ENCODE measurements at places on chromosomes 12 and 14.
A peak's percentile ranks its signal among the peaks of the same experiment; 100 is the strongest.

DNA sequence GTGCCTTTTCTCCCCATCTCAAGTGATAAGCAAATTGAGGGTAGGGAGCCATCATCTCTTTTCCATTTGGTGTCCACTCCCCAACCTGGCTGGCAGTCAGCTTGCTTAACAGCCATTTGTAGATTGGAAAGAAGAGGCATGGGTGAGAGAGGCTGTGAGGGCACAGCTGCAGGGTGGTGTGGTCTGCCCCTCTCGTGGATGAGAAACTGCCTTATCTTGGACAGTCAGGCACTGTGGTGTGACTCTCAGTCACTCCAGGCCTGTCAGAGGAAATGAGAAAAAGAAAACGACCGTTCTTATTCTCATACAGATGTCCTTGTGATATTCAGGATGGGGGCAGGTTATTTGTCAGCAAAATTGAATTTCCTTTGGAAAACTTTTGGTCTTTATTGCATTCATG lies 65.1 kb upstream of the SRSF5 start:
- no peak for DNase-seq

GRCh38 chr12:52884526-52885293 lies 20.2 kb downstream of the KRT8 start:
- DNase-seq: peak; percentile 88

DNA sequence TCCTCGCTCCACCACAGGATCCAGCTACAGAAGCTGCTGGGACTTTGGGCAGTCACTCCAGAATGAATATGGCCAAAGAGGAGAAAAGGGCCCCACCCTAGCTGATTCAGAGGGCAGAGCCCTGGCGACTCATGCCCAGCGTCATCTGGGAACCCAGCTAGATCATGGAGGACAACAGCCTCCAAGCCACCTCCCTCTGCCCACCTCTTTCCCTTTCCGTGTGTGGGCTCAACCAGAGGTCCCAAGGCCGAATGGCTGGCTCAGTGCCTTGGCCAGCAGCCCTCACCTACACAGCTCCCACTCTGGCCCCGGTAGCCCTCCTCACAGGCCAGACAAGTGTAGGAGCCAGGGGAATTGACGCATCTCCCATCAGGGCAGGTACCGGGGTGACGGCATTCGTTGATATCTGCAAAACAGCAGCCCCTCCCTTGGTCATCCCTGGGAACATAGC lies 17.4 kb downstream of the ISCA2 start:
- DNase-seq: no peak

- DNase-seq: no peak
These were observed 29.1 kb downstream of the PLEKHG3 start for GRCh38 chr14:64733321-64733720.

DNA sequence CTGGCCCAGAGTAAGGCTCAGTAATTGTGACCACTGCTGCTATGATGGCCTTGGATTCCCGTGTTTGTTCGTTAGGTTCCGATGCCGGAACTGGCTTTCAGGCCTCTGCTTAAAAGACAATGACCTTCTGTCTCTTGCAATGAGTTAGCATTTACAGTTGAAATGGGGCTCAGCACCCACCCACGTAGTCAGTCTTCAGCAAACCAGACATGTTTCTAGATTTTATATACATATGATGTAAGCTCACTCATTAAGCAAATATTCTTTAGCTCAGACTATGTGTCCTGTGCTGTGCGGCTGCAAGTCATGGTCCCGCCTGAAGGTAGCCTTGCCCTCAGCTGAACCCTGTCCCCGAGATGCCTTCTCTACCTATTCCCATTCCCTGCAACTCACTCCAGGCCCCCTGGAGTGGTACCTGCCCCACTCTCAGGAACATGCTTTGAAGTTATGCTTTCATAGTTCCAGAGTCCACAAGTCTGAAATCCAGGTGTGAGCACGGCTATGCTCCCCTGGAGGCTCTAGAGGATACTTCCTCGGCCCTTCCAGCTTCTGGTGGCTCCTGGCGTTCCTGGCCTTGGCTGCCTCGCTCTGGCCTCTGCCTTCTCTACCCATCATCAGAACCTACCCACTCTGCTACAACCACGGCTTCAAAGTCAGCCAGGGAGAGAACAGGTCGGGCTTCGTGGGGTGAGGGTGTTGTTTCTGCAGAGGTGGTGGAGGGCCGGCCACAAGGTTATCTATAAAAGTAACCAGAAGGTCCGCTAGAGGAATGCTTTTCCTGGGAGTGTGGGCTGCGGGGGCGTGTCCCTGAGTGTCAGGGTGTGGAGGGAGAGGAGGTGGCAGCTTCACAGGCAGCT lies 157.8 kb downstream of the RBM19 start:
- DNase-seq: no peak

DNA sequence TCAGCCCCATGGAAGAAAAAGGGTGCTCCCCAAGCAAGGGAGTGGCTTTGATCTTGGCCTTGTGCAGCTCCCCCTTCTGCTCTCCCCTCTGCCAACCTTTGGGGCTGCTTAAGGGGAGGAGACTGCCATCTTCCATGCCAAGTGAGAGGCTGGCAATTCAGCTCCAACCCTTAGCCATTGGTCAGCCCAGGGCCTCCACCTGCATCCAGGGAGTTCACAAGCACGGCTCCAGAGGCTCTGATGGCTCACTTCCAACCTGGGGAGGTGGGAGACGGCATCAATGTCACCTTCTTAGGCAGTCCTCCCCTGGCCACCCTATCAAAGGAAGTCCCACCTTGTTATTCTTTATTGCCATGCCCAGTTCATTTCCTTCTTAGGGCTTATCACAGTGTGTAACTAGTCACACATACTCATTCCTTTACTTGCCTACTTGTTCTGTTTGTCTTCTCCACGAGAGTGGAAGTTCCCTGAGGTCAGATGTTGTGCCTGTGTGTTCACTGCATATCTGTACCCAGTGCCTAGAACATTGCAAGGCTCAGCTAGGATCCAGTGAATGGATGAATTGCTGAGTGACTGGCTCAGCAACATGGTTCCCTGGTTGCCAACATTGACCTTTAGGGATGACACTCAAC lies 5.0 kb downstream of the HDAC7 start:
- DNase-seq: no peak

GRCh38 chr12:12469386-12469785 lies 93.3 kb downstream of the DUSP16 start:
- no peak for DNase-seq

All from kidney (tissue), 22 donors.